Naive B cell (primary cell): ENCODE measurements at places on chromosomes 3 and 15.

DNA sequence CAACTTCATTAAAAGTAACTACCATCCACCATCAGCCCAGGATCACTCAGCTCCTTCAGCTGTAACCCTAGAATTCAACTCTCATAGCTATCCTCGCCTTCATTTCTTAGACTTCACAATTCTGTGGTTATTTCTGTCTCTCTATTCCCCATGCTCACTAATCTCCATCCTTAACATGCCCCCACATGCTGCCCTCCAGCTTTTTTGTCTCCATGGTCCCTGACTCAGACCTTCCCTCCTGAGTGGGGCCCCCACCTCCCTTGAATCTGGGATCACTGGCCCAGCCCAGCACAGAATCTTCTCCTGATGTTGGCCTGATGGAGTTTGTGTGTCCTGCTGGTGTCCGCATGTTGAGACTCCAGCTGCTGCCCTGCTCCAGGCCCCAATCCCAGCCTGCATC lies 41.7 kb downstream of the CHST14 start:
- peaks cover 28% of the 10 kb centered on the region for H3K4me1 ChIP-seq
- no peaks in the 10 kb centered on the region for H3K36me3 ChIP-seq
- H3K4me3 ChIP-seq: peak overlapping the region; percentile 94
- peak overlapping the region; percentile 87 for H3K27ac ChIP-seq
- H3K27me3 ChIP-seq: peaks cover 6% of the 10 kb centered on the region
- no peak for DNase-seq

GRCh38 chr3:27533718-27534573 lies 49.8 kb upstream of the SLC4A7 start:
- DNase-seq: no peak
- H3K27me3 ChIP-seq: no peaks in the 10 kb centered on the region
- H3K4me3 ChIP-seq: peak overlapping the region; percentile 12
- peak overlapping the region; percentile 54 for H3K27ac ChIP-seq

DNA sequence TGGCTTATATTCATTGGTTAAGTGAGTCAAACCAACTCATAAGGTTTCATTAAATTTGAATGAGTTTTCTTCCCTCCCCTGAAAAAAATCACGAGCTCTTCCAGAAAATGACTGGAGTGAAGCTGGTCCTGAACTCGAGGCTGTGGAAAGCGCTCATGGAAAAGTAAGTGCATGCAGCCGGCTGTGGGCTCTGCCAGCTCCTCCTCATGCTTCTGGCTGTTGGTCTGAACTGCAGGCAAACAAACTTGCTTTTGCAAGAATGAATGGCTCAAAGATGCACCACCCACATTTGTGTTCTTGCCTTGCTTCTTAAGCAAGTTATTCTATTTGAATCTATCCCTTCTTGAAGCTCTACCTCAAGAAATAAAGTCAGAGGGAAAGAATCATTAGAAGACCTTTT lies 6.2 kb downstream of the ETV5 start:
- H3K4me1 ChIP-seq: peaks cover 14% of the 10 kb centered on the region
- no peak for DNase-seq
- no peaks in the 10 kb centered on the region for H3K36me3 ChIP-seq
- H3K27me3 ChIP-seq: peaks cover 52% of the 10 kb centered on the region

- H3K36me3 ChIP-seq: no peaks in the 10 kb centered on the region
- no peaks in the 10 kb centered on the region for H3K4me1 ChIP-seq
Observed at GRCh38 chr3:50542177-50543034, 25.1 kb downstream of the C3orf18 start.

DNA sequence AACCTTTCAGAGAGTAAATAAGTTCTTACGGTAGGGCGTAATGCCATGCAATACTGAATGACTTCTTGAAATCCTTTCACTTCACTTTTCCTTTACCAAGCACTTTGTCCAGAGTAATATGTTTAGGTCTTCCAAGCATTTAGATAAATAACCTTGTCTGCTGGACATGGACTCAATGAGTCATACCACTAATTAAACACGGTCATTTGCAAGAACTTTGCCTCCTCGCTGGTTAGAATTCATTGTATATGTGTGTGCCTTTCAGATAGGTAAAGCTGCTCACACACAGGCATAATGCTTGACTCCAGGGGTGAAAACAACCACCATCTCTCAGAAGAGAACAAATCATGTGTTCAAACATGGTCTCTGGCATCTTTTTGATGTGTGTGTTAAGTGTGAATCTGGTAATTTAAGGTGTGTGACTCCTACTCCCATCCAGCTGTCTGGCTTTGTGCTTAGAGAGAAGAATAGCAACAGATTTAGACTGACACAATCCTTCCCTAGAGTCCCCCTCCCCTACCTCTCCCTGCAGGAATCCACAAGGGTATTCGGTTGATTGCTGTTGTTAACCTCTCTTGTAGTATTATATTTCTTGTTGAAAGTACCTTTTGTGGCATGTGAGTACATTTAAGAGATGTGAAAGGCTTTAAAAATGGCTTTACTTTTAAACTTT lies 419.0 kb downstream of the CNTN4 start:
- H3K27ac ChIP-seq: no peak overlapping the region
- H3K4me1 ChIP-seq: no peaks in the 10 kb centered on the region
- DNase-seq: no peak
- H3K4me3 ChIP-seq: no peak overlapping the region
- H3K27me3 ChIP-seq: no peaks in the 10 kb centered on the region
- no peaks in the 10 kb centered on the region for H3K36me3 ChIP-seq

DNA sequence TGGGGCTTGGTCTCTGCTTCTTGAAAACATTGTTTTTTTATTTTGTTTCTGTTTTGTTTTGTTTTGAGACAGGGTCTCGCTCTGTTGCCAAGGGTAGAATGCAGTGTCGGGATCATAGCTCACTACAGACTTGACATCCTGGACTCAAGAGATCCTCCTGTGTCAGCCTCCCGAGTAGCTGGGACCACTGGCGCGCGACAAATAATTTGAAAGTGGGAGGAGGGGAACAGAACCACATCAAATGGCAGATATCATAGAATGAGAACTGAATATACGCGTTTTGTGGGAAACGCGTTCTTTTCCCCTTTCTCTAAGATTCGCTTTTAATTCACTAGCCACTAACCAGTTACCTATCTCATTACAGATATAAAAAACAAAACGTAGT lies 641 bp upstream of the VPS13C start:
- no peaks in the 10 kb centered on the region for H3K27me3 ChIP-seq
- peaks cover 17% of the 10 kb centered on the region for H3K4me1 ChIP-seq
- peak overlapping the region; percentile 100 for H3K4me3 ChIP-seq
- DNase-seq: no peak
- peak overlapping the region; percentile 98 for H3K27ac ChIP-seq

- peak overlapping the region; percentile 95 for H3K4me3 ChIP-seq
- no peak for DNase-seq
- peaks cover 28% of the 10 kb centered on the region for H3K4me1 ChIP-seq
Observed at GRCh38 chr3:48897460-48898376, 964 bp downstream of the SLC25A20 start.

DNA sequence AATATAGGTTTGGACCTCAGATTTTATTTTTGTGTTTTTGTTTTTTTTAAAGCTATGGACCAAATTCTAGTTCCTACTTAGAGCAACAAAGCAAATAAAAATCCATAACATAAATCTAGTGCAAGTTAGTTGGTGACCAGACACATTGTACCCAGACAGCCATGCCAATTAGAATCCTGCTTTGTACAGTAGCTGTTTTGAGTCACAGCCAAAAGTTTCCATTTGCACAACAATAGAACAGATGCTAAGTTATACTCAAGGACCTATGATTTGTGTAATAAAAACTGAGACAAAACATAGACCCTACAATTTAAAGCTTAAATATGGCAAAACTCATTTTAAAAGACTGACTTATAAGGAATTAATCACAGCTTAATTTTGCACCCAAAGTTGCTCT lies 513.1 kb upstream of the CBLB start:
- H3K4me3 ChIP-seq: no peak overlapping the region
- no peaks in the 10 kb centered on the region for H3K27me3 ChIP-seq
- H3K27ac ChIP-seq: no peak overlapping the region

DNA sequence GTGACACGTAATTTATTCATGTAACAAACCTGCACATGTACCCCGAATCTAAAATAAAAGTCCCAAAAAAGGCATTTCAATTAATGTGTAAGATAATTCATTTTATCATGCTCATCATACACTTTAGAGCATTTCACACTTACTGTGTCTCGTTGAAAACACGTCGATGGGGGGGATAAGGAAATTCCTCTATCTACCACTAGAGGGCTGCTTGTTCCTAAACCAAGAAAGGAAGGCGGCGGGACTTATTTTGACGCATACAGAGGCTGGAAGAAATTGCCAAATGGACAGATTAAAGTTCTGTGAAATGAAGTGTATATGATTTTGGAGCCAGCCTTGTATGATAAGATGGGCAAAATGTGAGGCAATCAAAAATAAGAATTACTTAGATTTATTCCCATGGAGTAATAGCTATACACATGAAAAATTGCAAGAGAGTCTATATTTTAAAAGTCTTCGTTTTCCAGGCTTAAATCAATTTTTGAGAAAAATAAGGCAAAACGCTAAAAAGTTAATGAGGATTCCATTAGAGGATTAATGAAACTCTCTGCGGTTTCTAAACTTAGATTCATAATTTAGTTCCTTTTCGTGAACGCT lies 346.8 kb downstream of the CNTN3 start:
- DNase-seq: no peak
- H3K4me1 ChIP-seq: no peaks in the 10 kb centered on the region
- no peak overlapping the region for H3K27ac ChIP-seq
- H3K36me3 ChIP-seq: no peaks in the 10 kb centered on the region
- no peaks in the 10 kb centered on the region for H3K27me3 ChIP-seq
